T-helper 9 cell (primary cell): ENCODE measurements at places on chromosomes 16 and 17.

DNA sequence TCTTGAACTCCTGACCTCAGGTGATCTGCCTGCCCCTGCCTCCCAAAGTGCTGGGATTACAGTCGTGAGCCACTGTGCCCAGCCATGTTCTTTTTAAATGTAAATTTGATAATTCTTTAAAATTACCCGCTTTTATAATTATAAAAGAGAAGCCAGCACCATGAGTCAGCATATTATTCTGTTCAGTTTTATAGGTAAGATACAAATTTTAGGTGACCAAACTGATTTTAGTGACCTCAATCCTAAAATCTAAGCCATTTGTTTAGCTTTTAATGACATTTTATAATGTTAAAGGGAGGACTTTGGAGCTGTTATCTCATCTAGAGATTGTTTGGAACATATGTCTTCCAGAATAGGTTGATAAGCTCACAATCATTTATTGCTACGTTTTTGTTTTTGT, 20.8 kb upstream of the PPM1E start:
- no peak for DNase-seq

DNA sequence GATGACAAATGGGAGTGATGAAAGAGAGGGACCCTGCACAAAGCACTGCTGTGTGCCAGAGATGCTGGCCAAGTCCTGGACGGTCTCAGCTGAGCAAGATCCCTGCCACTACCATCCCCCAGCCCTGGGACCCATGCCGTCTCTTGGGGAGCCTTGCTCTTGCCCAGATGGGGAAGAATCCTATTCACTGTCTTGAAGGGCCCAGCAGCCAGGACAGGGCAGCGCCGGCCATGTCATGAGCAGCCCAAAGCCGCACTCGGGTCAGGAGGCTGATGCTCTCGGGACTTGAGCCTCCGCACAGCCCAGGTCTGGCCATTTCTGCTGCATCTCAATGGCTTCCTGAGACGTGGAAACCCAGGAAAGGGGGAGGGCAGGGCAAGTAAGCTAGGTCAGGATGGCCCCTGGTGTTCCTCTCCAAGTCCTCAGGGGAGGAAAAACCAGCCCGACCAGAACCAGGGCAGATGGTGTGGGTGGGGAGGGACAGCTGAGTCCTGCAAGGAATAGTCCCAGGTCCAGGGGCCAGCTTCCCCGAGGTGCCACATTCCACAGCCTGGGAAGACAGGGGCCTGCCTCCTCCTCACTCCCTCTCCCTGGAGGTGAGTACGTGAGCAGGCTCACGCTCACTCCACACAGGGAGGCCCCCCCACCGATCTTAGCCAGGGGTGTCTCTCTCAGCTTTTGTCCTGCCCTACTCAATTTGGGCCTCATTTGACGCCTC, 7.8 kb upstream of the KRT19 start:
- DNase-seq, result no peak

- DNase-seq, result no peak
Measured at GRCh38 chr16:48459167-48459566, 74.0 kb upstream of the SIAH1 start.

DNA sequence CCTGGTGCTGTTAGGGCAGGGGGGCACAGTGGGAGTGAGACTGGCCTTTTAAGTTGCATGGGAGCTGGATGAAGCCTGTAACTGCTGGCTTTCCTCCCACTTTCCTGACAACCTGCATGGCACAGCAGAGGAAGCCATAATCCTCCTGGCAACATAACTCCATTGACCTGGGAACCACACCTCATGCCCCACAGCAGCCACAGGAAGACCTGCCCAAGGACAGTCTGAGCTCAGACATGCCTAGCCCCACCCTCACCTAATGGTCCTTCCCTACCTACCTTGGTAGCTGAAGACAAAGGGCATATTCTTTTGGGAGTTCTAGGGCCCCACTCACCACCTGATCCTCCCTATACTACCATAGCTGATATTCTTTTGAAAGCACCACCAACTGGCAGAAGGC, 482.2 kb upstream of the TOM1L1 start:
- DNase-seq, result no peak

- no peak for DNase-seq
Measured at GRCh38 chr17:75878174-75878998, at the start of gene TRIM47. Gene TRIM47, minus strand, starts transcription at chr17:75878581. Its CDS starts 33 bp downstream, at chr17:75878548.

GRCh38 chr17:75093548-75094158, 5.9 kb downstream of the SLC16A5 start:
- DNase-seq, result no peak

GRCh38 chr17:67227488-67227887, 17.5 kb downstream of the HELZ start:
- no peak for DNase-seq

- DNase-seq, result no peak
Measured at GRCh38 chr17:62706598-62707424, 79.3 kb downstream of the MRC2 start.

GRCh38 chr16:17270111-17270510, 200.6 kb downstream of the XYLT1 start:
- DNase-seq, result no peak
